Adrenal gland (tissue), 19 donors: ENCODE measurements at places on chromosomes 12 and 14.

- H3K4me3 ChIP-seq = no peak overlapping the region
- DNase-seq = no peak
- no peak overlapping the region for H3K27ac ChIP-seq
- H3K27me3 ChIP-seq = no peaks in the 10 kb centered on the region
These were observed 28.0 kb downstream of the ITGA7 start for GRCh38 chr12:55679691-55680090.

- no peak for DNase-seq
- no peak overlapping the region for H3K27ac ChIP-seq
- peak overlapping the region; percentile 71 for H3K4me3 ChIP-seq
- no peaks in the 10 kb centered on the region for H3K36me3 ChIP-seq
- H3K4me1 ChIP-seq = peaks cover 22% of the 10 kb centered on the region
These were observed 556 bp downstream of the MTHFD1 start for GRCh38 chr14:64388533-64389285.

GRCh38 chr12:56020423-56021184 is at the start of gene IKZF4:
TSS of gene IKZF4 (plus strand) at chr12:56021043. CDS start at chr12:56021494, 451 bp downstream.
- no peaks in the 10 kb centered on the region for H3K27me3 ChIP-seq
- peak within 1 kb of the TSS; percentile 12 for H3K4me3 ChIP-seq
- peaks cover 41% of the 10 kb centered on the region for H3K4me1 ChIP-seq
- H3K27ac ChIP-seq = peak within 1 kb of the TSS; percentile 90

DNA sequence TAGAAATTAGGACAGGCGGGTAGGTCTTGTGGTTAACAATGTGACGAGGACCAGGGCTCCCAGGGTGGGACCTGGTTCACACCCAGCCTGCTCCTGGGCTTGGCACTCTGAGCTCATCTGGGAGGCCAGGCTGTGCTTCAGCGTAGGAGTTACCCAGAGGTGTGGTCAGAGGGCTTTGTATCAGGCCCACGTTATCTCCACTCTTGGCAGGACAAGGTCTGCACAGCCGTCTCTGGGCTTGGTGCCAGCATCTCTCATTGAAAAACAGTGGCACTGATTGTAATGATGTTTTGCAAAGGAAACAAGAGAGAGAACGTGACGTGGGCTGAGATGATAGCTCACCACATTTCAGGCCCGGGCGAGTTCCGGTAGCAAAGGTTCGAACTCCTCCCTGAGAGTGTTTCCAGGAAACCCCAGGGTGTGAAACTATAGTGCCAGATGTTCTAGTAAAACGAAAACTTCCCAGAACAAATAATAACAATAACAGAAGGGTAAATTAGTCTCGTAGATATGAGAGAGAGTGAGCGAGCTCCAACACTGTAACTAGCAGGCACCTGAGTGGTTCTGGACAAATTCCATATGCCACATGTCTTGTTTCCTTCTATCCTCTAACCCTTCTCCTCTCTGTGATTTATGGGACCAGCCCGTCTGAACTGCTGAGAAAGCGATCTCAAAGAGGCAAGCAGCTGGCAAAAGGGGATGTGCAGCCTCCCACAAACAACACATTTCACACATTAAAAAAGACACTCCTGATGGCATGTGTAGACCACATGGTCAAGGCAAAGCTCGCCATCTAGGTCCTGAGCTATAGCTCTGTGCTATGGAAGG is 227.3 kb downstream of the KTN1 start:
- no peak overlapping the region for H3K4me3 ChIP-seq
- peak; percentile 96 for DNase-seq
- no peaks in the 10 kb centered on the region for H3K27me3 ChIP-seq
- no peaks in the 10 kb centered on the region for H3K36me3 ChIP-seq
- H3K27ac ChIP-seq = peak overlapping the region; percentile 64
- H3K4me1 ChIP-seq = no peaks in the 10 kb centered on the region

- H3K4me1 ChIP-seq = no peaks in the 10 kb centered on the region
- no peaks in the 10 kb centered on the region for H3K36me3 ChIP-seq
- no peak overlapping the region for H3K27ac ChIP-seq
- no peaks in the 10 kb centered on the region for H3K27me3 ChIP-seq
These were observed 83.0 kb downstream of the SLC25A21 start for GRCh38 chr14:37089410-37089809.

DNA sequence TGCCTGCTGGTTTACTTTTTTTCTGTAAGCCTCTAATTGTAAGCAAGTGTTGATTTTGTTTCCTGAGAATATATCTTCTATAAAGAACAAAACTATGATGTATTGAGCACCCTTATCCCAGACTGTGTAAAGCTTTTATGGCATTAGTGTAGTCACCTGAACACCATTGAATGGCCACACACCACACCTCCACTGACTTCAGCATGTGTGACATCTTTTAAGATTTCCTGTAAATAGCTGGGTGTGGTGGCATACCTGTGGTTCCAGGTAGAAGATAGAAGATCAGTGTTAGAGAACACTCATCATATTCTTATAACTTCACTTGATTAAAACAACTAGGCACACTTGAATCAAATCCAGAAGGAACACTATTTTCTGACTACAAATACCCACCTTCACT is 51.3 kb downstream of the WBP11 start:
- H3K27me3 ChIP-seq = no peaks in the 10 kb centered on the region
- no peak for DNase-seq
- H3K4me3 ChIP-seq = no peak overlapping the region
- peaks cover 5% of the 10 kb centered on the region for H3K4me1 ChIP-seq
- H3K27ac ChIP-seq = no peak overlapping the region
- no peaks in the 10 kb centered on the region for H3K36me3 ChIP-seq

GRCh38 chr12:7352661-7353060 is 48.8 kb downstream of the ACSM4 start:
- H3K4me3 ChIP-seq = no peak overlapping the region
- no peaks in the 10 kb centered on the region for H3K4me1 ChIP-seq
- DNase-seq = no peak
- no peaks in the 10 kb centered on the region for H3K27me3 ChIP-seq
- no peak overlapping the region for H3K27ac ChIP-seq

- no peak overlapping the region for H3K27ac ChIP-seq
- H3K36me3 ChIP-seq = no peaks in the 10 kb centered on the region
- peaks cover 53% of the 10 kb centered on the region for H3K4me1 ChIP-seq
These were observed 161.6 kb upstream of the HIF1A start for GRCh38 chr14:61533513-61534255.

DNA sequence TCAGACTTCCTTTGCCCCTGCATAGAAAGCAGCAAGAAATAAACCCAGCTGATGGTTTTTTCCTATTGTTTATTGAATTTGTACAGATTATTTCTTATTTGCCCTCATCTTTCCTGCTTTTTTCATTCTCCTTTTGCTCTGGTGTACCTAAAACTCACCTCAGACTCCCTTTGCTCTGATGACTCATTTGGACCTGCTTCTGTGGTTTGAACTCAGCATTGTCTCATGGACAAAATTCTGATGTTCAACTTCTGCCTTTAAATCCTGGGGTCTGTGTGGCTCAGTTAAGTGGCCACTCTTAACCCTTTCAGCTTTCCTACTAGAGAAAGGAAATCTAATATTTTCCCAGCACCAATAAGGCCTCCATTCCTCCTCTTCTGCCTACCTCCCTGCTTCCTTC is 3.5 kb upstream of the SENP1 start:
- H3K4me3 ChIP-seq = no peak overlapping the region
- no peaks in the 10 kb centered on the region for H3K27me3 ChIP-seq
- H3K36me3 ChIP-seq = no peaks in the 10 kb centered on the region
- H3K27ac ChIP-seq = no peak overlapping the region
- no peak for DNase-seq

DNA sequence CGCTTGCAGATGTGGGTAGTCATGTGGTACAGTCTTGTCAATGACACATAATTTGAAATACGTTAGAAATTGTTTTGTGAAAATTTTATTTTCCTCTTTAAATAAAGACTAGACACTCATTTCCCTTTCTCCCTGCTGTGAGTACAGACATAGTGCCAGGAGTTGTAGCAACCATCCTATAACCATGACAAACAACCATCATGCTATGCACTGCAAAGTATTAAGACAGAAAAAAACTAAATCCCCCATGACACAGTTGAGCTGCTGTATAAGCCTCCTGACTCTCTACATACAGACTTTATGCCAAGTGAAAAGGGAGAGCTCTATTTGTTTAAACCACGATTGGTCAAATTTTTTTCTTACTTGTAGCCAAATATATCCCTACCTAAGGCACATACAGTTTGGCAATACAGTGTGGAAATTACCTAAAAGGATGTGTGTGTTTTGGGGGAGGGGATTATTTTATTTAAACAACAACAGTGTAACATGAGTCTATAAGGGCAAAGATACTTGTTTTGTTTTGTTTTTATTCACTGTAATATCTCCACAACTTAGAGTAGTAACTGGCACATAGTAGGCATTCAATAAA is 45.0 kb upstream of the KRR1 start:
- no peaks in the 10 kb centered on the region for H3K27me3 ChIP-seq
- no peak overlapping the region for H3K27ac ChIP-seq
- DNase-seq = no peak

DNA sequence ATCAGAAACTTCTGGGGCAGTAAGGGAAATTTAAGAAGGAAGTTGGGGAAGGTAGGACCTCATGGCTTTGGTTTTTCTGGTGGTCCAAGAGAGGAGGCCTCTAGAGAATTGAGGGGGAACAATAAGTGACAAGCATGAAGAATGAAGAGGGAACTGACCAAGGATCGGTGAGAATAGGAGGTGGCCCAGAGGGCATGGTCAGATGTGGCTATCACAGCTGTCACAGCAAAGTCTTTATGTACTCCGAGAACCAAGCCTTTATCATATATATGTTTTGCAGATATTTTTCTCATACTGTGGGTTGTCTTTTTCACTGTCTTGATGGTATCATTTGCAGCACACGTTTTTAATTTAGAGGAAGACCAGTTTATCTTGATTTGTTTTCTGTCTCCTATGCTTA is 64.3 kb downstream of the PPP2R5C start:
- no peak for DNase-seq
- peaks cover 61% of the 10 kb centered on the region for H3K4me1 ChIP-seq
- H3K27ac ChIP-seq = no peak overlapping the region
- no peak overlapping the region for H3K4me3 ChIP-seq
- H3K27me3 ChIP-seq = no peaks in the 10 kb centered on the region

DNA sequence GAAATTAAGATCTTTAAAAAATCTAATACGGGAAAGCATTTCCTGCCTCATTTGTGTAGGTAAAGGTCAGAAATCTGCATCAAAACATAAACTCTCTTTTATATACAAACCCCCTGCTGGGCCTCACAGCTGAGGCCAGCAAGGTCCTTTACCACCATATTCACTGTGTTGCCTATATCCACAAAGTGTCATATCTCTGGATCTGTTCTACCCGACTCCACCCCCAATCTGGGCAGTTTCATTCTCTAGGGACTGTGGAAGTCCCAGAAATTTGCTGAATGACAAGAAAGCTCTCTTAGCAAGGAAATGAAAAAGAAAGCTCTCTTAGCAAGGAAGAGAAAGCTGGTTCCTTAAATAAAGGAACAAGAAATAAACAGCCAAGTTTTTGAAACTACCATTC is 301.7 kb downstream of the KCNH5 start:
- H3K27me3 ChIP-seq = no peaks in the 10 kb centered on the region
- no peak for DNase-seq
- no peak overlapping the region for H3K4me3 ChIP-seq
- H3K36me3 ChIP-seq = no peaks in the 10 kb centered on the region

DNA sequence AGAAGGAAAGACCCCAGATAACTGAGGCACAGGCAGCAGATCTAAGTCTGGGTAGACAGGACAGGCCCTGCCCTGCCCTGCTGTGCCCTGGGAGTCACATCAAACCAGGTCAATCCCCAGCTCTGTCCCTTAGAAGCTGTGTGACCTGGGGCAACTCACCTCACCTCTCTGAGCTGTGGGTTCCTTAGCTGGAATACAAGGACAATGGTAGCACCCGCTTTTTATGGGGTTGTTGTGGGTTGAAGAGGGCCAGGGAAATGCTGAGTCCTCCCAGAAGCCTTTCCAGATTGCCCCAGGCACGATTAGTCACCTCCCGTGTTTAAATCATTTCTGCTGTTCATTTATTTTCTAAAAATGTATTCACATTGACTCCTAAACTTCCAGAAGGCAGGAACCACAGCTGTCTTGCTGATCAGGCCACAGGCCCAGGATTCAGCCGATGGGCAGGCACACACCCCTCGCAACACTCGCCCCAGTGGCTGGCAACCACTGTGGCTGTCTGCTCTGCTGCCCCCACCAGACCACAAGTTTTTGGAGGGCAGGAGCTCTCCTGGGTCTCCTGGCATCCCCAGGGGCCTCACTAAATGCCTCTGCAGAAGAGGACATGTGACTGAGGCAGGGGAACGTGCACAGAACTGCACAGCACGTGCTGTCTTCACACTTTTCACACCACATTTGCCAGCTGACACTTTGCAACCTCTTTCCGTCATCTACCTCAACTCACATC is 3.0 kb downstream of the SELPLG start:
- H3K27ac ChIP-seq = no peak overlapping the region
- no peak overlapping the region for H3K4me3 ChIP-seq
- no peaks in the 10 kb centered on the region for H3K27me3 ChIP-seq

DNA sequence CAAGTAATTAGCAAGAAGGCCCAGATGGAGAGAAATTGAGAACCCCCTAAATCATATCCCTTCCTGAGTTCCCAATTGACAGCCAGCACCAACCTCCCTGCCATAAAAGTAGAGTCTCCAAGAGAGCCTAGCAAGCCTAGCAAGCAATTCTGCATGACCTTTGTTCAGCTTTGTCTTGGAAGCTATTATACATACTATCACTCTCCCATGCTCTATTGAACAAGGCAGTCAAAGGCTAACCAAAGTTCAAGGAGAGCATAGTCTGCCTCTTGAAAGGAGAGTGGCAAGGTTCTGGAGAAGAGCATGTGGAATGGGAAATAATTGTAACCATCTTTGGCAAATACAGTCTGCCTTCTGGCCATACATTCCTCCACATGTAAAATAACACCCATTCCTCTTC is 7.8 kb downstream of the ACOT4 start:
- no peak overlapping the region for H3K27ac ChIP-seq
- H3K27me3 ChIP-seq = no peaks in the 10 kb centered on the region
- DNase-seq = no peak
- H3K4me1 ChIP-seq = no peaks in the 10 kb centered on the region
- H3K4me3 ChIP-seq = no peak overlapping the region
- H3K36me3 ChIP-seq = no peaks in the 10 kb centered on the region

GRCh38 chr12:32843528-32844095 is 53.0 kb downstream of the PKP2 start:
- H3K4me1 ChIP-seq = no peaks in the 10 kb centered on the region
- DNase-seq = no peak
- no peaks in the 10 kb centered on the region for H3K36me3 ChIP-seq
- no peak overlapping the region for H3K27ac ChIP-seq
- no peak overlapping the region for H3K4me3 ChIP-seq

DNA sequence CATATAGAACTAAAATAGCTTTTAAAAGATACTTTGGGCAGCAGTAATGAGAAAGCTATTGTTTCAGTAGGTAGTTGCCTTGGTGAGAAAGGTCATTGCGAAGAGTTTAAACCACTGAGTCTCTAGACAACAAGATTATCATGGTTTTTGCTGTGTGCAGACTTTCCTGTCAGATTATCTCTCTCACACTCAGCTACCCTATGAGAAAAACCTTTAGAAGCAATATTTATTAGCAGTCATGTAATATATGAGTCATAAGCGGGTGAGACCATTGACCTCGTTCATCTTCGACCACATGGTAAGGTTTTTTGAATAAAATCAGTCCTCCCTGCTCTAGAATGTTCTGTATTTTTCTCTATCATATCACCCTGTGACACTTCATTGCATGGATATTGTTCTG is 59.9 kb downstream of the GPR65 start:
- no peak for DNase-seq
- no peaks in the 10 kb centered on the region for H3K4me1 ChIP-seq
- H3K36me3 ChIP-seq = no peaks in the 10 kb centered on the region
- H3K27me3 ChIP-seq = no peaks in the 10 kb centered on the region

GRCh38 chr12:68467514-68467913 is 135.4 kb upstream of the MDM1 start:
- H3K4me1 ChIP-seq = no peaks in the 10 kb centered on the region
- no peak for DNase-seq
- H3K4me3 ChIP-seq = no peak overlapping the region
- H3K27me3 ChIP-seq = no peaks in the 10 kb centered on the region
- H3K27ac ChIP-seq = no peak overlapping the region
